H7 (cell line): ENCODE measurements at places on chromosomes 6 and 20.

DNA sequence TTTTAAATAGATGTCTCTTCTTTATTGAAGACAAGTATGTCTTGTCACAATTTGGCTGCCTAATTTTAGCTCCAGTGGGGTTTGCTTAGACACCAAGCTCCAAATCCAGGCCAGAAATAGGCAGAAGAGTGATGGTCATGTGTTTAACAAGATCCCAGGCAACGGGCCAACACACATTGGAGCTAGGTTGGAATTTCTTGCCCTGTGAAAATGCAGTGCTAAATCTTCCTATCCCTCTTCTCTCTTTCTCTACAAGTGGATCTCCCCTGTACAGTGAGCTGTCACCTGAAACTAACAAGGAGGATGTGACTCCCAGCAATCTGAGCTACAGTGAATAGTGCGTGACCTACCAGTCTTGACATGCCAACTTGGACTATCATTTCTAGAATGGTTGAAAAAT lies 65.3 kb upstream of the VGLL2 start:
- no peak for DNase-seq

GRCh38 chr6:168938546-168938945 lies 315.1 kb downstream of the THBS2 start:
- DNase-seq: no peak

GRCh38 chr6:152117156-152118133 lies 310.0 kb downstream of the ESR1 start:
- no peak for DNase-seq

DNA sequence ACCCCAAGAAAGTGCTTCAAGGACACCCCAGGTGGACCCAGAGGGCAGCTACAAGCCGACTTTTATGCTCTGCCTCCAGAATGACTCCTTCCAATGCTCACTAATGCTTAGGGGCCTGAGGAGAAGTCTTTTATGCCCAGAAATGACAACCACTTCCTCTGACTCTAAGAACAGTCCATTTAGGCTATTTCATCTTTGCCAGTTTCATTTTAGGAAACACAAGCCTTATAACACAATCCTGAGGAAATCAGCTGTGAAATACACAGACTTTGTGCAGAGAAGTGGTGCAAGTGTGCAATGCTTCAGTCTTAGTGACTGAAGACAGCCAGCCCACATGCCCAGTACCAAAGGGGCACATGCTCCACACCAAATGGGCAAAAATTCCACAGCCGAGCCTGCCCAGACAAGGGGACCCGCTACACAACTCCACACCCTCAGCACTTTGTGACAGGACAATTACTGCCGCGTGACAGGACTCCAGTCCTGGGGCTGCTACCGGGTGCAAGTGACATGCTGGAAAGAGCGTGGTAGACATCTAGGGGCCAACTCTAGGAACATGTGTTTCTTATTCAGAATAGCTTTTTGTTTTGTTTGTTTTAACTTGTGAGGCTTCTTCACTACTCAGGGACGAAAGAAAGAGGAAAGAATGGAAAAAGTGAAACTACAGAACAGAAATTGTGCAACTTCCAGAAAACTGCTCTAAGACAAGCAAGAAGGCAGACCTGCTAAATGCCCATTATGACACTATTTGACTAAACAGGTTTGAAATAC lies 28.2 kb upstream of the PLAGL1 start:
- peak; percentile 27 for DNase-seq

- DNase-seq: no peak
Observed at GRCh38 chr6:170167657-170168159, 123.2 kb downstream of the DLL1 start.

GRCh38 chr6:31737991-31738979 lies 1.5 kb upstream of the MSH5 start:
- DNase-seq: no peak

DNA sequence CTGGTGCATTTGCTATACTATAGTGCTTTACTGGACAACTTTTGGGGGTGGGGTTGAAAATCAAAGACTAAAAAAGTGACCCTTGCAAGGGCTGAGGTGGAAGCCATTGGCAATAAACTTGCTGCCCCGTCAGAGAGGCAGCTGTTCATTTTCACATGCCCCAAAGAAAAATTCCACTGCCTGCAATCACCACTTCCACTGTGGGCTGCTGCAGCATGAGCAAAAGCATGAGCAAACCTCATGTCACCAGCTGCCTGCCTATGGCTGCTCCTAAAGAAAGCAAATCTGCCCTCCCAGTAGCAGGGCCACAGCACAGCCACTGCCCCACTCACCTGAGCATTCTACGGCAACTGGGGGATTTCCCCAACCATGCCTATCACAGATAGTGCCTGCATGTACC lies 290.0 kb downstream of the PAX1 start:
- DNase-seq: no peak

DNA sequence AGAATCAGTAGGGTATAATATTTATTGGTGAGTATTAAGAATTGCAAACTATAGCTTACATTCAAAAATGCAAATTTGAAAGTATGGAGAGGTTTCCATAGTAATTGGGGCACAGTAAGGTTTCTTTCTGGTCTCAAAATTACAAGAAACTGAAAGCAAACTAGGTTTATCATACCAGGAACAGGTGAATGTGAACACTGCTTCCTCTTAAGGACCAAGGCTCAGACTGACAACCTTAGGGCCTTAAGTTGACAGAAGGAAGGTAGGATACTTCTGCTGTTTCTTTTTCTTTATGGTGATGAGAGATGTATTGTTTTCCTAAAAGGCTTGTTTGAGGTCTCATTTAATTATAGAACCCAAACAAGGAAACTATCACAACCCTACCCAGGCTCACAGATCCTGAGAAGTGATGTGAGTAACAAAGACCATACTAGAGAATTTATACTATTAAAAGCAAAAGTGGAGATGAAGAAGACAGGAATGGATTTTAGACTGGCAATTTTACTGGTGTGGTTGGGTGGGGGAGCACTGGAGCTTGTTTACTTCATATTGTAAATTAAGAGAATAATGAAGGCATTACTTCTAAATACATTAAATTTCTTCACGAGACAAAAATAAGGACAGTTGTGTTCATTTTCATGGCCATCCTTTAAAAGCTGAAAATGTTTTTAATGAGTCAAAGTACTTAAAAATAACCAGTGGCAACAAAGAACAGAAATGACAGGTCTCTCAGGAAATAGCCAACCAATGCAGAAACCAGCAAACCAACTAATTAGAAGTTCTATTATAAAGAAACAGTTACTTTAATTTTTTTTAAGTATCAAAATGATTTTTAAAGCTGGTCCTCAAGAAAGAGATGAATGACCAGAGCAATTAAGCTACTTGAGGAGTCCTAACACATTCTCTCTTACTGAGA lies 21.3 kb downstream of the STAU1 start:
- DNase-seq: no peak

DNA sequence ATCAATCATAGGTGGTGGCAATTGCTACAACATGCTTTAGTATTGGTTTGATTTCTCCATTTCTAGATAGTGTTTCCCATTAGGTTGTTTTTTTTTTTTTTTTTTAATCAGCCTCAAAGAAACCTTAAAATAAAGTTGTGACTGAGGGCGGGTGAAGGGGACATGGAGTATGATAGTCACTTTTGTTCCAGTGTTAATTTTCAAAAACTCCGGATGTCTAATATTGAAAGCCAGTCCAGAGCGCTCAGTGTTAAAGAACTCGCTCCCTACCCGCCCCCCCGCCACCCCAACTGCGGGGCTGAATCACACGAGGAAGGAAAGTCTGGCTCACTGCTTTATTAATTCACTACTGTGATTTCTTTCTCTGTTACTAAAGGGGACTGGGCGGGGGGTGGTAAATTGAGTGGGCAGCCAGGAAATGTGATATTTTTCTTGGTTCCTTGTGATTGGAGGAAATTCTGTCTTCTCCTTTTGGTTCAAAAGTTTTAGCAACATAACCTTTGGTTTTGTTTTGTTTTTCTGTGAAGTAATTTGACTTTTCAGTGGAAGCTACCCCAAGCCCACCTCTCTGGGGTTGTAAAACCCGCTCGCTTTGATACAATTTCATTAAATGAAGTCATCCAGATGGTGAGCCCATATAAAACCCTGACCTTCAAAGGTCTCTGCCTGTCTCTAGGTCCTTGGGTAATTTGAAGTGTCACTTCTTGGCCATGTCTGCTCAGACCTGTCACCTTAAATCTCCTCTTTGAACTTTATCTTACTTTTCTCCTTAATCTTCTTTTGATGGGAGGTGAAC lies 38.0 kb downstream of the TNFAIP3 start:
- DNase-seq: no peak

GRCh38 chr6:43125555-43125954 lies 45.5 kb upstream of the SRF start:
- DNase-seq: peak; percentile 16

- no peak for DNase-seq
Observed at GRCh38 chr6:151436802-151437201, 15.1 kb downstream of the RMND1 start.

- no peak for DNase-seq
Observed at GRCh38 chr6:52570291-52570700, 6.6 kb downstream of the TRAM2 start.

DNA sequence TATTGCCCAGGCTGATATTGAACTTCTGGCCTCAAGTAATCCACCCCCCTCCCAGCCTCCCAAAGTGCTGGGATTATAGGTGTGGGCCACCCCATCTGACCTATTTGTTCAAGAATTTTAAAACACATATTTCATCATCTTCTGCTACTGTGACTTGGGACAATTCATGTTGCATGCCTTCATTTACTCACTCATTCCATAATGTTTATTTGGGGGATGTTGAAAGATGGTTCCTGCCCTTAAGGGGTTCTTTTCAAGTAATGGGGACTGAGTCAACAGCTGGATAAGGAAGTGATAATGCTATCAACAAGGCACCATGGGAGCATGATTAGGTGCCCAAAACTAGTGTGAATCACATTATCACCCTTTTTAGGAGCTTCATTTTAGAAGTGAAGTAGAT lies 62.0 kb downstream of the CRYBG1 start:
- DNase-seq: no peak

GRCh38 chr20:17665756-17666155 lies 16.3 kb downstream of the RRBP1 start:
- DNase-seq: no peak

DNA sequence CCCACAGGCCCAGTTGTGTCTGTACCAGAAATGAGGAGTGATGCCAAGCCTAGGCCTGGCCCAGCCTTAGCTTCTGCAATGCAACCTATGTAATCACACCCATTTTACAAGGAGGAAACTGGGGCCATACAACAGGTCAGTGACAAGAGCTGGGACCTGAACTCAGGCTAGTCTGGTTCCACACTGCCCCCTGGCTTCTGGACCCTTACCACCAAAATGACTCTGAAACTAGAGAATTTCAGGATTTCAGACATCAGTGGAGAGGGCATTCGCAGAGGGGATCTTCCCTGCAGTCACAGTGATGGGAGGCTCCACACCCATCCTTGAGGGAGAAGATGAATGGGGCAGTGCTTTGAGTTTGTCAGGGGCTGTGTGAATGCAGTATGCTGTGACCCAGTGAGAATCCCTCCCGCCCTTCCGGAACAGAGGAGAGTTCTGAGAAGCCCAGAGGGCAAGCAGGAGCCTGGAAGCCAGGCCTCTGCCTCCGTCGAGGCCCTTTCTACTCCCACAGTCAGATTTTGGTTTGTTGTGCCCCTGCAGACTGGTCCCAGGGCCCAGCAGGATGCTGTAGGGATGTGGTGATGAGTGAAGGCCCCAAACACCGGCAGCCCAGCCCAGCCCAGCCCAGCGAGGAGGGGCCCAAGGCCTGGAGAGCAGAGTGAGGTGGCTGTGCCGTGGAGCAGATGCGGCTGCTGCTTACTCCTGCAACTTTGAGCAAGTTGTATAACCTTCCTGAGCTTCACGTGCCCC lies 48.1 kb upstream of the MYL9 start:
- DNase-seq: peak; percentile 83

DNA sequence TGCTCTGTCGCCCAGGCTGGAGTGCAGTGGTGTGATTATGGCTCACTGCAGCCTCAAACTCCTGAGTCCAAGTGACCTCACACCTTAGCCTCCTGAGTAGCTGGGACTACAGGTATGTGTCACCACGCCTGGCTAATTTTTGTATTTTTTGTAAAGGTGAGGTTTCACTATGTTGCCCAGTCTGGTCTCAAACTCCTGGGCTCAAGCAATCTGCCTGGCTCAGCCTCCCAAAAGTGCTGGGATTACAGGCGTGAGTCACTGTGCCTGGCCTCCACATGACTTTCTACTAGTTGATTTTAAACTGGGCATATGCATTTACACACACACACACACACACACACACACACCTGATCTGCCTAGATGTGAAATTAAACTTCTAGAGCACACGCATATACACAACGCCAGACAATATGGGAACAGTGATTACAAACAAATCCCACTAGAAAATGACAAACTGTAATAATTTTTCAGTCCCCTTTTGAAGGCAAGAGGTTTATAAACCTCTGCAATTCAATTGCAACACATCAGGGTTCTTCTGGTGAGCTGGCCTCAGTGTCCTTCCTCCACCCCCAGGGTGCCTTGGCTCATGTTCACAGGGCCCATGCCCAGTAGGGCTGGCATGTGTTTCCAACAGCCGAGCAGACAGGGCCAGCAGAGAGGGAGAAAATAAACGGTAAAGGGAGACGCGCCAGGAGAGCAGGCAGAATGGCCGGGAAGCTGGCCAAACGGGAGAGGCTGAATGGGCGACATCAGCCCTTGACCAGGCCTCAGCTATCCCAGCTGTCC lies 31.2 kb downstream of the PARD6B start:
- no peak for DNase-seq

DNA sequence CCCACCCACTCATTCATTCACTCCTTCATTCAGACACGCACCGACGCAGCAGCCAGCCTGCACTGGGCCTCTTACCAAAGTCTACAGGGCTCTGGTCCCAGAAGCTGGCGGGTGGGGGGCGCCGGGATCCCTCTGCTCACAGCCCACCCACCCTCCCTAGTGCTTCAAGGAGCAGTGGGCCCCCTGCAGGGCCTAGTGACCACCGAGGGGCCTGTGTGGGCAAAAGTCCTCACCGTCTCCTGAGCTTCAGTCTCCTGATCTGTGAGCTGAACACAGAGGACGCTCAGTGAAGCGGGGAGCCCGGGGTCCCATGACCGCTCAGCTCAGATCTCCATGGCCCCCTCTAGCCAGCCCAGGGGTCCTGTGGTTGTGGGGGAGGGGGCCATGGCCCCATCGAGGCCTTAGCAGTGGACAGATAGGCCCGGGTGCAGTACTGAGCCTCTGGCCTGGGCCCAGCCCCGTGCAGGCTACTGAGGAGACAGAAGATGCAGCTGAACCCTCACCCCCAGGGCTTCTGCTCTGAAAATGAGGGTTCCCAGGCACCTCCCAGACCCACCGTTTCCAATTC lies 33.4 kb upstream of the MRGBP start:
- DNase-seq: no peak

GRCh38 chr20:47108994-47109393 lies 214.4 kb downstream of the EYA2 start:
- DNase-seq: no peak
